ENCODE measurements at places on chromosomes 11 and 22. TPM values are rescaled to one million over a fixed set of nuclear protein-coding genes. Genes with fewer than 3 reads are reported as not detected.

SLC22A12 gene
- not detected for total RNA-seq

CDCA5 gene
- 0.33 TPM for total RNA-seq

HEPN1 gene
- not detected for total RNA-seq

MRGPRX3 gene
- total RNA-seq: not detected

CARD18 gene
- total RNA-seq: not detected

GPHA2 gene
- total RNA-seq: not detected

MGAT3 gene
- total RNA-seq: 7.1 TPM

RIBC2 gene
- total RNA-seq: not detected

GRCh38 chr11:119659971-119660723 is 68.9 kb downstream of the NECTIN1 start:
- no peaks in the 10 kb centered on the region for H3K4me1 ChIP-seq
- H3K4me3 ChIP-seq: no peak overlapping the region
- no peaks in the 10 kb centered on the region for H3K27me3 ChIP-seq
- H3K36me3 ChIP-seq: peaks cover 8% of the 10 kb centered on the region

DNA sequence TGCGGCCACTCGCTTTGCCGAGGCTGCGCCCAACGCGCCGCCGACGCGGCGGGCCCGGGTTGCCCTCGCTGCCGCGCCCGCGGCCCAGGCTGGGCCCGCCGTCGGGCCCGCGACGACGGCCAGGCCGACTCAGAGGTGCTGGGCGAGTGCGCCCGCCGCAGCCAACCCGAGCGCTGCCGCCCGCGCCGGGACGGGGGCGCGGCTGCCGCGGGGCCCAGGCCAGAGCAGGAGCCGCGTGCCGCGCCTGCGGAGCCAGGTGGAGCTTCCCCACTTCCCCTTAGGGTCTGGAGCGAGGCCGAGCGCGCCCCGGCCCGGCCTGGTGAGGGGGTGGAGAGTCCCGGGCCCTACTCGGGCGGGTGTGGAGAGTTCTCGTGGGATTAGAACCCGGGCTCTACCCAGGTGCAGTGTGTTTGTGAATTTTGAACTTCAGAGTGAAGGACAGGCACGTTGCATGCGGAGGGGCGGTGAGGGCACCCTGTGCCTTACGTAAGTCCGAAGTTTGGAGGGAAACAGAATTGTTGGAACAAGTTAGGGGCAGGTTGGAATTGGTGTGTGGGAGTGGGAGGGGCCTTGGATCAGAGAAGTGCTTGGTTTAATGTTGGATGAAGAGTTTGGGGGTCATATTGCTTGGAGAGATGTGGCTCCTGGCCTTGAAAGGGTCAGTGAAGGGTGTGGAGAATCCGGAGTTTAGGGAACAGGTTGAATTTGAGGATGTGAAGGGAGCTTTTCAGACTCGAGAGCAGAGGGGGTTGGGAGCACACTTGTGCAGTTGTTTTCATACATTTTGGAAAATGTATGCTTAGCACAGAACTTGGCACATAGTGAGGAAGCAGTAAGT is 697 bp downstream of the RNF169 start:
- peaks cover 65% of the 10 kb centered on the region for H3K4me1 ChIP-seq
- H3K27me3 ChIP-seq: no peaks in the 10 kb centered on the region
- peak overlapping the region; percentile 87 for H3K4me3 ChIP-seq

DNA sequence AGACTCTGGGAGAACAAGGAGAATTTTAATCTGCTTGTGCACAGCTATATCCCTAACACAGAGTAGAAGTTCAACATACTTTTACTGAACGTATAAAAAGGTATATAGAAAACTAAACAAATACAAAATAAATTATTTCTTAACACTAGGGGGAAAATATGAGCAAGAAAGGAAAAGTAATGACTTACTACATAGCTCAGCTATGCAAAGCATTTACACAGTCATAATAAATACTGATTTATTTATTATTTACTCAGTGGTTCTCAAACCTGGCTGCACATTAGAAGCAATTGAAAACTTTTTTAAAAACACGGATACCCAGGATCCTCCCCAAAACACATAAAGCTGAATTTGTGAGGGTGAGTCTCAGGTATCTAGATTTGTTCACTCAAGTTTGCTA is 182.5 kb downstream of the TTC28 start:
- no peak overlapping the region for H3K4me3 ChIP-seq
- DNase-seq: no peak
- H3K27me3 ChIP-seq: no peaks in the 10 kb centered on the region

All from esophagus muscularis mucosa (tissue), 4 donors.